ENCODE measurements at places on chromosomes 3 and 15. TPM values are rescaled to one million over a fixed set of nuclear protein-coding genes. Genes with fewer than 3 reads are reported as not detected.

The ISG20 gene
- polyA plus RNA-seq: 5.5 TPM

The CLEC3B gene
- polyA plus RNA-seq: 4.3 TPM

The NIT2 gene
- polyA plus RNA-seq: 60.9 TPM

The GP5 gene
- polyA plus RNA-seq: 0.10 TPM

The MYD88 gene
- 32.4 TPM for polyA plus RNA-seq

The HRG gene
- polyA plus RNA-seq: not detected

The SLC24A5 gene
- not detected for polyA plus RNA-seq

The AP3S2 gene
- 35.5 TPM for polyA plus RNA-seq

The TGM5 gene
- not detected for polyA plus RNA-seq

The LXN gene
- 281 TPM for polyA plus RNA-seq

Measured in AG04450 (cell line).